ENCODE measurements at places on chromosomes 2 and 18.

- no peak for DNase-seq
Observed at GRCh38 chr2:152890736-152891135, 172.3 kb downstream of the ARL6IP6 start.

- DNase-seq: no peak
Observed at GRCh38 chr2:58633613-58634365, 392.7 kb upstream of the FANCL start.

GRCh38 chr2:119753041-119753929 is 6.4 kb upstream of the PTPN4 start:
- peak; percentile 14 for DNase-seq

DNA sequence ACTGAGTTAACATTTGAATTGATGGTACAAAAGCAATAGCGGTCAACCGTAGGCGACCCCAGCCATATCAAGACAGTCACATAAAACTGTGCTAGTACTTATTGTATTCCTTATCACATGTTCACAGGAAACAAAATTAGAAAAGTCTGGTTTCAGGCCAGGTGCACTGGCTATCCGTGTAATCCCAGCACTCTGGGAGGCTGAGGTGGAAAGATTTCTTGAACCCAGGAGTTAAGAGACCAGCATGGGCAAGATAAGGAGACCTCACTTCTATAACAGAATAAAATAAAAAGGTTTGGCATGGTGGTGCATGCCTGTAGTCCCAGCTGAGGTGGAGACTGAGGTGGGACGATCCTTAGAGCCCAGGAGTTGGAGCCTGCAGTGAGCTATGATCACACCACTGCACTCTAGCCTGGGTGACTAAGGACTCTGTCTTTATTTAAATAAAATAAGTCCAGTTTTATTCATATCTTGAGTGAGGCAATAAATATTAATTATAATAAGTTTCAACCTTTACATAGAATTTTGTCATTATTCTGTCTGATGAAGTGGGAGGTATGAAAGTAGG is 84.1 kb upstream of the RGPD4 start:
- no peak for DNase-seq

DNA sequence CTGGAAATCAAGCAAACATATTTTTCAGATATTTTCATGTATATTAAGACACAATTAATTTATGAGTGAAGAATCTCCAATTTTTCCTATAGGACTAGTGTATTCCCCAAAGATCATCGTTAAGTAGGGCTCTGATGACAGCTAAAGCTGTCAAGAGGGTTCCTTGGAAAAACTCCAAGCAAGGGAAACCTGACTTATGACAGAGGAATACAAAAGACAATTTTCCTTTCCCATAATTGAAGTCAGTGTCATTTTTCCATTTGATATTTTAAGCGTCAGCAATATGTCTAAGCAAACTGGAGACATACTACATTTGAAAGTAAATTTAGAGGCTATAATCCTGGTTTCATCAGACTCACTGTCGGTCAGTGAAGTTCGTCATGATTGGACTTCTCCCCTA is 36.1 kb downstream of the RIT2 start:
- no peak for DNase-seq

- peak; percentile 49 for DNase-seq
Observed at GRCh38 chr2:98757904-98758421, 27.0 kb upstream of the MGAT4A start.

DNA sequence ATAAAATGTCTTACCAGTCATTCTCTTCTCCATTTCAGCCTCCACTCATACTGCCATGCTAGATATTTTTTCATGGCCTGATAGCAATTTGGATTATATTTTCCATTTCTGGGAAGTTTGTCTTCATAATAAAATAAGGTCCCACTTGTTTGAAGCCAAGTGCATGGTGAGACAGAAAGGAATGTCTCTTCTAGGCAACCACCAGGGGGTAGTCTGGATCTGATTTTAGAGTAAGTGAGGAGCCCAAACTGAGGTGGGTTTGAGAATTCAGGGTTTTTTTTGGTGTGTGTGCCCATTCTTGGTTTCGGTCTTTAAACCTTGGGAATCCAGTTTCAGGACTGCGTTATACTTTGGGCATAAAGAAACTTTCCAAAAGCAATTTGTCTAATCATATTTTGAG is 315.5 kb downstream of the RPRM start:
- DNase-seq: no peak

- DNase-seq: no peak
Observed at GRCh38 chr18:68387246-68387645, 327.7 kb downstream of the TMX3 start.

- DNase-seq: no peak
Observed at GRCh38 chr2:129135017-129135416, 816.3 kb upstream of the HS6ST1 start.

GRCh38 chr2:20747317-20747716 is 75.6 kb downstream of the LDAH start:
- DNase-seq: no peak

Data from fibroblast of skin of left quadriceps (primary cell).